GM12878 (cell line): ENCODE measurements at places on chromosomes 16 and 17. TPM values are rescaled to one million over a fixed set of nuclear protein-coding genes. Genes with fewer than 3 reads are reported as not detected.

UBALD1 gene
- total RNA-seq: 24.2 and 32.7 TPM in 2 replicates

ARMC7 gene
- total RNA-seq: 11.6 and 11.7 TPM in 2 replicates

AHSP gene
- total RNA-seq: not detected in 2 replicates

DNA sequence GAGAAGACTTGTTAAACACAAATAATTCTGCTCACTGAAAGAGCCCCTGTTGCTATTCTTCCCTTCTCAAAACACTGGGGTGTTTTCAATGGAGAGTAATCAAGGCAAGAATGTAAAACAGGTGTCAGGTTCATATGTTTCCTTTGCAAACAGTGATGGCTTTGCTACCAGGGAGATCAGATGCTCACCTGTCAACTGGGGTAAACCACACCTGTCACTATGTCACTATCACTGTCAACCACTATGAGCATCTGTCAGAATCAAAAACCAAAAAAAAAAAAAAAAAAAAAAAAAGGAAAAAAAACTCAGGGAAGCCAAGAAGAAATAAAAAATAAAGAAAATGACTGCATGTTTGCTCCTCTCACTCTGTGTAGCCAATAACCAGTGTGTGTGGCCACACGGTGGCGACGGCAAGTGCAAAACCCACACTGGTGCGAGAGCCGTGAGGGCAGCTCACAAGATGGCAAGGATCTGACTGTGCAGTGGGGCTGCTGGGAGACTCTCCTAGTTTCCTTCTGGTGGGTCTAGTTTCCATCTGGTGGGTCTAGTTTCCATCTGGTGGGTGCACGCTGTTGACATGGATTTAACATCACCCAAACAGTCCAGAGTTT is 22.7 kb downstream of the USP22 start:
- H3K4me1 ChIP-seq: no peaks in the 10 kb centered on the region
- peaks cover 60% of the 10 kb centered on the region for H3K36me3 ChIP-seq
- DNase-seq: no peak
- no peaks in the 10 kb centered on the region for H3K27me3 ChIP-seq
- no peak overlapping the region for H3K4me3 ChIP-seq

DNA sequence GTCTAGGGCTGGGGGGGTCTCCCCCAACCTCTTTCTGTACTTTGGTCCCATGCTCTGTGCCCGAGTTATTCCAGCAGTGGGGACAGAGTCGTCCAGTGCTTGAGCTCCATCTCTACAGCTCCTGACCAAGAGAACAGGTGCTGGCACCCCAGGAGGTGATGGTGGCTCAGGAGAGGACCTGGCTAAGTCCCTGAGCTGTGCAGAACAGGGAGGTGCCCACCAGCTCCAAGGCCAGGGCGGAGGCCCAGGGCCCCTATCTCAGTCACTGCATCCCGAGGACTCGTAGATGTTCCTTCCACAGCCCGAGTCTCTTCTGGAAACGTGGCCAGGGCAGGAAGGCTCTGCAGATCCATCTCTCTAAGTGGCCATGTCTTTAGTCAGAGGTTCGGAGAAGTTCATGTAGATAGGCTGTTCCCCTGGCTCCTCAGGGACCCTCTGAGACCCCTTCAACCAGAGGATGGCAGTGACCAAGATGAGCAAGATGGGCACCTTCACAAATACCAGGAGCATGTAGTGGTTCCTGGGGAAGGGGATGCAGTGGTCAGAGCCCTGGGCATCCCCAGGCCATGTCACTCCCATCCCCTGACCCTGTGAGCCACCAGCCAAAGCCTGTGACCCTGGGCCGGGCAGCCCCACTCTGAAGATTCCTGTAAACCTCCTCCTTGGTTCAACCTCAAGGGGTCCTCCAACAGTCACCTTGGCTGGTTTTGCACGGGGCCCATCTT is 8.7 kb downstream of the CD300LB start:
- H3K36me3 ChIP-seq: no peaks in the 10 kb centered on the region
- H3K27ac ChIP-seq: no peak overlapping the region
- no peak overlapping the region for H3K4me3 ChIP-seq
- no peak for DNase-seq
- peaks cover 10% of the 10 kb centered on the region for H3K4me1 ChIP-seq
- no peaks in the 10 kb centered on the region; the same call in 1 of the 2 replicates for H3K27me3 ChIP-seq

DNA sequence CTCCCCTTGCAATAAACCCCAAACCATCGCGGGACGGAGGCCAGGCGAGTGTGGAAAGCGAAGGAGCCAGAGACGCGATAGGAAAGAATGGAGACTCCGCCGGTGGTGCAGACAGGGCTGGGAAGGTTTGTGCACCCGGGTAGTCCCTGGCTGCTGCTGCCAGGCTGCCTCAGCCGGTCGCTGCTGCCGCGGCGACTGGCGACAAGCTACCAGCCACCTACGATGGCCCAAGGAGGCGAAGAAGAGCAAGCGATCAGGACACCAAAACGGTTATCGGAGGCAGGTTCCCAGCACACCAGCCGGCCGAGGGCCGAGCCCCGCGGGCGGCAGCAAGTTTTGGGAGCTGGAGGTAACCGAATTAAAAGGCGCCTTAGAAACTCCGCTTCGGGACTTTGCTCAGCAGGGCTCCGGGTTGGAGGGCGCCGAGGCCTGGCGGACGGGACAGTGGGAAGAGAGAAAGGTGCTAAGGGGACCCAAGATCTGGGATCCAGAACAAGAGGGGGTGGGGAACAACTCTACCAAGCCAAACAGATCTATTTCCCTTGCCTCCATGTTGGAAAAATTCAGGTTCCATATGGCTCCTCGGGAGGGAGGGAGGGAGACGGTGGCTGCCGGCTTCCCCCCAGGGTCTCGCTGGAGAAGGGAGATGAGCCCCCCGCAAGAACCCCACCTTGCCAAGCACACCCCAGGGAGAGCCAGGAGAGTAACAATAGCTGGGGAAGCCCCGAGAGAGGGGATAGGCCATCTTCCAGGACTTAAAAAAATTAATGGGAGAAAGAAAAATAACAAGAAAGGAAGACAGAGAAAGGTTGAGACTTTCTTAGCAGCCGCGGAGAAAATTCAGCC is 9.7 kb upstream of the HOXB2 start:
- H3K36me3 ChIP-seq: peaks cover 6% of the 10 kb centered on the region
- H3K27ac ChIP-seq: no peak overlapping the region
- DNase-seq: no peak
- no peak overlapping the region for H3K4me3 ChIP-seq
- no peaks in the 10 kb centered on the region for H3K27me3 ChIP-seq

GRCh38 chr17:73338050-73338521 is 26.3 kb upstream of the CDC42EP4 start:
- no peaks in the 10 kb centered on the region for H3K36me3 ChIP-seq
- no peak overlapping the region for H3K27ac ChIP-seq
- H3K4me1 ChIP-seq: no peaks in the 10 kb centered on the region

DNA sequence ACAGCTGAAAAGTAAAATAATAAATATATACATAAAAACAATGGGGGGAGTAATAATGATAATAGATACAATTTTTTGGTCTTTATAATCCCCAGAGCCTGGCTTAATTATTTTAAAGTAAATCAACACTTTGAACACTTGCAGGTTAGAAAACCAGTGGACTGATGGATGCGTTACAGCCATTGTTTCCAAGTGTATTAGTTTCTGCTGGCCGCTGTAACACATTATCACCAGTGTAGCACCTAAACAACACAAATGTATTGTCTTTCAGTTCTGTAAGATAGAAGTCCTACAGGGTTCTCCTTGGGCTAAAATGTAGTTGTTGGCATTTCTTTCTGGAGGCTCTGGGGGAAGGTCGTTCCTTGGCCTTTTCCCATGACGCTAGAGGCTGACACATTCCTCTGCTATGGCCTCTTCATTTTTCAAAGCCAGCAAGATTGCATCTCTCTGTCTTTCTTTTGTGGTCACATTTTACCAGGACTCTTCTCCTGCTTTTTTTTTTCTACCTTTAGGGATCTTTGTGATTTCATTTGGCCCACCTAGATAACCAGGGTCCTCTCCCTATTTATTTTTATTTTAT is 116.8 kb downstream of the WWOX start:
- H3K27me3 ChIP-seq: no peaks in the 10 kb centered on the region
- H3K27ac ChIP-seq: no peak overlapping the region
- no peaks in the 10 kb centered on the region for H3K4me1 ChIP-seq
- DNase-seq: no peak
